ENCODE measurements at places on chromosomes 5 and 9.

GRCh38 chr5:160991205-160991604 lies 139.2 kb upstream of the ATP10B start:
- no peak for DNase-seq

DNA sequence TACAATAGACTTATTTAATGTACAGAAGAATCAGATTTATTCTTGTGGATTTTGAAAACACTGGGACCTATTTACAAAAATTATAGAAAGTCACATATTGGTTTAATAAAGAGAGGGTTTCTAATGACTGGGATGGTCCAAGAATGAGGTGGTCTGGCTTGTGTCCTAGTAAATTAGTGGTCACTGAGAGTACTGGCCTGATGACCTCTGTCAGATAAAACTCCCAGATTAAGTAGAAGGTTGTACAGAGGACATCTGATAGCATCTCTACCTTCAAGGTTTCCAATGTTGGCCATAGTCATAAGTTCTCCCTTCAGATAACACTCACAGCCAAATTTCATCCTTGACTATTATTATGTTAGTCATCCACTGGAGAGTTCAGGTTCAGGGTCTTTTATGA lies 692.9 kb downstream of the MTRR start:
- no peak for DNase-seq

- no peak for DNase-seq
Observed at GRCh38 chr5:14153932-14154731, 11.0 kb downstream of the TRIO start.

DNA sequence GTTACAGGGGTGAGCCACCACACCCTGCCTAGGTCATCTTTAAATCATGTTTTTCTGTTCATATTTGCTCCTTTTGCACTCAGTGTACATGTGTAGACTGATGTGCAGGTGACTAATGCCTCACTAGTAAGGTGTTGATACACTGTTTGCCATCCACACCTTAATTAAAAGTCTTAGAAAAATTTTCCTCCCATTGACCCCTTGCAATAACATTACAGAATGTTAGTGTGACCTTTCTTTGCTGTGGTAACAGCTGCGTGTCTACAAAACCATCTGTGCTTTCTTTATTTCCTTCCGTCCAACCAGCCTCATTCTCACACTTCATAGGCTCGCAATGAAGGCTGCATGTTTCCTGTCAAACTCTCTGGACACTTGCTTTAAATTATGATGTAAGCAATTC lies 6.6 kb upstream of the CEMIP2 start:
- DNase-seq, result no peak

DNA sequence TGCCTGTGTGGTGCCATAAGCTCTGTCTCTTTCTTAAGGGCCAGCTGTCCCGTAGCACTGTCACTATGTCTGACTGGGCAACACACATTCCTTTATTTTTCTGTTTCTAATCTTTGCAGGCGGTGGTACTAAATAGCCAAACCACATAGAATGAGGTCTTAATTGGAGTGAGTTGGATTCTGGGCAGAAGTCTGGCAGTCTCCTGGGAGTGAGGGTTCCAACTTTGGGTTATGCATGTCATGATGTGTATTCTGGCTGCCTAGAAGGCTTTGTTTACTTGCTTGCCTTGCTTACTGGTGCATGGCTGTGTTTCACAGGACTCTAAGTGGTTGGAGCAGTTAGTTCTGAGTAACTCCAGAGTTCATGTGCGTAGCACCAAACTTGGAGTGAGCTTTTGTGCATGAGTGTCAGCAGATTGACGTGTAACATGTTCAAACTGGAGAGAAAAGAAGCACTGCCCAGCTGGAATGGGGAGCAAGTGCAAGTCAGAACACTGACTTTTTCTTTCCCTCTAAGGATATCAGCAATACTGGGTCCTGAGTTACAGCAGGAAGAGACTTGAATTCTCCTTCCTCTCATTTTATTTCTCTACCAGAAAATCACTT lies 185.8 kb downstream of the PCSK1 start:
- no peak for DNase-seq

- no peak for DNase-seq
Observed at GRCh38 chr5:156120777-156121176, 206.2 kb upstream of the SGCD start.

- no peak for DNase-seq
Observed at GRCh38 chr9:31137176-31138160, 1247.0 kb upstream of the ACO1 start.

GRCh38 chr5:43065948-43066798 lies 26.1 kb upstream of the ANXA2R start:
- peak; percentile 66 for DNase-seq

DNA sequence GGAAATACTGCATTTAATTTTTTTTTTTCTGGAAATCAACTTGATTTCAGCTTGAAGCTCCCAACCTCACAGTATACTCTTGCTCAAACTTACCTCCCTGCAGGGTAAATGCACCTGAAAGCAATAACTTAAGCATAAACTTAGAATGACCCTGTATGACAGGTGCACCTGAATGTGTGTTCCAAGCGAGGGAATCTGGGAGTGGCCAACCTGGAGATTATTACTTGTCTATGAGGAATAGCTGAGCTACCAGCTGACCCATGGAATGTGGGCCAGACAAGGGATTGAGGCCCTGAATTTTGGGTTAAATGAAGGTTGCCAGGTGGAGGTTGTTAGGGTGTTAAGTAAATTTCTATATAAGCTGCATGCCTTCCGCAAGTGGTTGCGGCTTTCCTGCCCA lies 140.6 kb downstream of the OSTF1 start:
- no peak for DNase-seq

- no peak for DNase-seq
Observed at GRCh38 chr5:155872629-155873220, 454.2 kb upstream of the SGCD start.

DNA sequence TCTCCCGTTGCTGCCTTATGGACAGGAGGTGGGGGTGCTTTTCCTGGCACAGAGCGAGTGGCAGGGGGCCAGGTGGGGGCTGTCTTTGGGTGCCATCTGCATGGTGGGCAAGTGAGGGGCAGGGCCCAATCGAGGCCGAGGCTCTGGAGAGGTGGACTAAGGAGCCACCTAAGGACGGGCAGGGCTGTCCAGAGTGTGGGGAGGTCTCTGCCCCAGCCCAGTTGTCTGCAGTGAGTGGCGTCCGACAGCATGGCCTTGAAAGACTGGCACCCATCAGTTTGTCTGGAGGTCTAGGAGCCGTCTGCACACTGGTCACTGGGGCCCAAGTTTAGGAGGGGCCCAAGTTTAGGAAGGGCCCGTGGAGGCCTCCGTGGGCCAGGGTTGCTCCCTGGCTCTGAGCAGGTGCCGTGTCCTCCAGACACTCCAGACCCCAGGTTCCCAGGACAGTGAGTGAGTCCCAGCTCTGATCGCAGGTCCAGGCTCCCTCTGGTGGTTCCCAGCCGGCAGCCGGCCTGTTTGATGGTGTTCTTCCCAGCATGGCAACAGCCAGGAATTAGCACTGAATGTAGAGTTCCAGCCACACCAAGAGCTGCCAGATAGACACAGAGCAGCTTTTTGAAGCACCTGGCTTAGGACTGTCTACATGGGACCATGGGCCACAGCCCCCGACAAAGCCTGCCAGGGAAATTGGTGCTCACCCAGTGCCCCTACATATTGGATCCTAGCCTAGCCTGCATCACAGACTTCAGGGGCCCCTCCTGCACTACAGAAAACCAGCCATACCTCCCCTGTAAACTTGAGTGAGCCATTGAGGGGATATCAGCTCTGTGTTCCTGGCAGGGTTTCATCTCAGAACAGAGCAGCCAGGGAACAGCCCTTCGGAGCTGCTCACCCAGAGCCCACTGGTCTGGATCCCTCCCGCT lies 120.9 kb downstream of the WNK2 start:
- DNase-seq, result no peak

DNA sequence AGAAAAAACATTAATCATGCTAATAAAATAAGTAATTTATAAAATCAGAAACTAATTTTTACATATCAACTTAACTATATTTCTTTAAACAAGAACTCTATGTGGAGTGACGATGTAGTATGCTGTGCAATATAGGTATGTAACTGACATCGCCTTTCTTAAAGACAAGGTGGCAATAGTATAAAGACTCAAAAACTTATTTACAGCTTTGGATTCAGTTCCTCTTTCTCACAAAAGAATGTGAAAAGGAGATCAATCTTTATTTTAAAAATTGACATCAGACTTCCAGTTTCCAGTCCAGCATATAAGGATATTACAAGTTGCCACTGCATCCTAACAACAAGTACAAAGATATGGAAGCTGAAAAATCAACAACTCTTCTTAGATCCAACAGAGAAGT lies 260.3 kb downstream of the TRIM36 start:
- DNase-seq, result no peak

DNA sequence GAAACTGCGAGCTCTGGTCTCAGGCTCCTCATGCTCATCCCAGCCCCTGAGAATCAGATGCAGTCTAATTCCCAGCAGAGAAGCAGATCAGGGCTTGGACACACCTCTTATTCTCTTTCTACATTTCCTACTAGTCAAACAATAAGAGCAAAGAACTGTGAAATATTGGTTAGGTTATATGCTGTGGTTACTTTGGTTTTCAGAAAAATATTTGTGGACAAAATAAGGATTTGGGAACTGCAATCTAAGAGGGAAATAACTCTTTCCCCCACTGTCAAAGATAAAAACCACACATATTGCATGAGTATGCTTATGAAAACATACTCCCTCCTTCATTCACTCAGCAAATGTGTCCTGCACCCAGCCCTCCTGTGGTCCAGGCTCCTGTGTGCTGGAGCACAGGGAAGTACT lies 164.5 kb upstream of the S1PR3 start:
- no peak for DNase-seq

DNA sequence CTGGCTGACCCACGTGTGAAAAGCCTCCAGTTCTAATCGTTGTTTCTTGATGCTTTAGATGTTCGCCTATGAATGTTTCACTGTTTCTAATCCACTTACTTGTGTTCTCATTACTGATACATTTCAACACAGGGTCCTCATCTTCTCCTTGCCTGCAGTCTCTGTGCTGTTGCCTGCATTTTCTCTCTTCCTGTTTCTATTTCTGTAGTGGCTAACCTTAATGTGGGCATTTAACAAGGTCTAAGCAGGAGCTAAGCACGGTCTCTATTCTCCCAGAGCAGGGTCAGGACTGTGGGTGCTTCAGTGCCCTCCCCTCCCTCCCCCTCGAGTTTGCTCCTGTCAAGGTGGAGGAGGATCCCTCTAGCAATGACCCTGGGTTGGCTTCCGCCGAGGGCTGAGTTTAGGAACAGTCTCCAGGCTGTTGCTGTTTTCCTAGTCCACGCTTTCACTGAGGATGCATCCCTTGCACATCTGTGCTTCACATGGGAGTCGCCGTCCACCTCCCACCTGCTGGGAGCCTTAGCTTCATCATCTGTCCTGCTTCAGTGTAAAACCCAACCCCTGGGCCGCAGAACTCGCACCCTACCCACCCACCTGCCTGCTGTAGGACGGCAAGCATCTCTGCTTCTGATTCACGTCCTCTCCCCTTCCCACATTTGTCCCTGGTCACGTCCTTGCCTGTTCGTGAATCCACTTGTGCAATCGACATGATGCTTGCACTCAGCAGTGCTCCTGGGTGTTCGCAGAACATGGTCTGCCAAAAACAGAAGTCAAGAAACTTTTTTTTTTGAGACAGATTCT lies 2.4 kb upstream of the EXOC3 start:
- no peak for DNase-seq

GRCh38 chr5:33401482-33402390 lies 39.0 kb upstream of the TARS1 start:
- DNase-seq, result no peak

- no peak for DNase-seq
Observed at GRCh38 chr5:79508354-79508753, 5.6 kb downstream of the HOMER1 start.

DNA sequence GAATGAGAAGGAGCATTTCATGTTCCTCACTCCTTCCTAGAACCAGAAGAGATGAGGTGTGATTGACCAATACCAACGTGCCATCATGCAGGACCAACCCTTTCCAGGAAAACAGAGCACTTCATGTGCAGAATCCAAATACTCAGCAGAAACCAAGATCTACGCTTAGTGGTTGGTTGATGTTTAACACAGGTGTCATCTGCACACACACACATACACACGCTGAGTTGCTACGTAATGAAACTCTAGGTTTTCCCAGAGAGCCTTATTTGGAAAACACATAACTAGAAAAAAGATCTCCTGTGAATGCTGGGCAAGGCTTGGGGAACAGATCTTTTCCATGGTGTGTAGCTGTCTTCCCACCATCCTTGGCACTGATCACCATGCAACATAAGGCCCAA lies 21.1 kb upstream of the ZNF622 start:
- no peak for DNase-seq

- DNase-seq, result no peak
Observed at GRCh38 chr9:89304020-89304833, 6.8 kb upstream of the CKS2 start.

DNA sequence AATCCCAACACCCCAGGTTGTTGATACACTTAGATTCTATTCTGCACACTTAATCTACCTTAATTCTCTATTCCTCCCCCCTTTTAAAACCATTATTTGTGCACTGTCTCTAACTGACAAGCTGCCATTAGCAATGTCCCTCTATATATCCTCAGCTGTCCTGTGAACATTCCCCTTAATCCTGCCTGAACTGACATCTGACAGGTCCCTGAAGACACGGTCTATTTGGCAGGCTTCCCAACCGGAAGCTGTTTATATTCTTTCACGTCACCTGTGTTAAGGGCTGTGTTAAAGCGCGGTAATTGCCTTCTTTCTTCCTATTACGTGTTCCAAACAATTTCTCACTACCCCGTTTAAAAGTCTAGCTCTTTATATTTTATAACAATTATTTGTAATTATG lies 277.3 kb downstream of the CDH9 start:
- no peak for DNase-seq

DNA sequence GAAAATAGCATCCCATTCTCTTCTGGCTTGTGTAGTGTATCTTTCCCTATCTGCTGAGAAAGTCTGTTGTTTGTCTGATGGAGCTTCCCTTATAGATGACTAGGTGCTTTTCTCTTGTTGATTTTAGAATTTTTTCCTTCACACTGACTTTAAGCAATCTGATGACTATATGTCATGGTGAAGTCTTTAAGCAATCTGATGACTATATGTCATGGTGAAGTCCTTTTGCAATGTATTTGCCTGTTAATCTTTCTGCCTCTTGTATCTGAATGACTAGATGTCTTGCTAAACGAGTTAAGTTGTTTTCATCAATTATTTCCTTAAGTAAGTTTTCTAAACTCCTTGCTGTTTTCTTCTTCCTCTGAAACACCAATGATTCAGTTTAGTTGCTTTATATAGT lies 80.5 kb downstream of the RNF130 start:
- DNase-seq, result no peak

- no peak for DNase-seq
Observed at GRCh38 chr5:142255831-142256230, 69.0 kb downstream of the SPRY4 start.

DNA sequence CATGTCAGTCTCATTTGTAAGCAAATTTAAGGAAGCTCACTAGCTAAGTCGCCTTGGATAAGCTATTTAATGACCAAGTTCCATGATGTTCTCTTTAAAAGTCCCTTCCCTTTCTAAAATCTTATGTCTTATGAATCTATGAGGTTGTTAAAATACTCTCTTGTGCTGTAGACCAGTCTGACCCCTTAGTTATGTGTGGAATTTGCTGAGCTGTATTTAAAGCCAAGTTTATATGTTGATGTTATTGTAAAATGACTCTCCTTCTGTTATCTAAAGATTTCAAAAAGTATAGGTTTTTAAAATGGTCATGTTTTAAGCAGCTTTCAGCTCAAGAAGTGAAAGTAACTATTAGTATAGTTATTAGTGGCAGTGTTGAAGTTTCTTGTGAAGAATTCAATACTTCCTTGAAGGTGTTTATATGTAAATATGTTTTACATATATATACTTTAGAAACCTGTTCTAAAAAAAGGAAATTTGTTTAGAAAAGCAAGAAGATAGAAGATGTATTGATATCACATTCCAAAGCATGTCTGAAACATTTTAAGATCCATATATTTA lies 92.2 kb downstream of the CDC42SE2 start:
- no peak for DNase-seq

All from activated naive CD4-positive, alpha-beta T cell (primary cell).